ENCODE measurements at places on chromosomes 11 and 22. TPM values are rescaled to one million over a fixed set of nuclear protein-coding genes. Genes with fewer than 3 reads are reported as not detected.

Gene RASD2
- polyA plus RNA-seq, result 1.4 TPM

Gene GLB1L3
- polyA plus RNA-seq, result not detected

Gene PPP6R3
- polyA plus RNA-seq, result 69.7 TPM

Gene ARFGAP2
- 38.0 TPM for polyA plus RNA-seq

Gene OR2D2
- polyA plus RNA-seq, result not detected

Gene PTPRCAP
- 0.25 TPM for polyA plus RNA-seq

Gene SYNGR1
- 14.5 TPM for polyA plus RNA-seq

Gene CXCR5
- 0.04 TPM for polyA plus RNA-seq

Gene BAIAP2L2
- polyA plus RNA-seq, result 4.3 TPM

Gene CHST1
- 0.41 TPM for polyA plus RNA-seq

Gene NPAS4
- not detected for polyA plus RNA-seq

Gene SYT12
- polyA plus RNA-seq, result 6.6 TPM

Gene OVOL1
- polyA plus RNA-seq, result not detected

Gene TMEM184B
- polyA plus RNA-seq, result 36.6 TPM

Gene P2RX3
- polyA plus RNA-seq, result not detected

Gene STX3
- polyA plus RNA-seq, result 15.2 TPM

Gene CCDC73
- 0.03 TPM for polyA plus RNA-seq

Gene UBTFL1
- polyA plus RNA-seq, result not detected

Gene PRR33
- not detected for polyA plus RNA-seq

Gene RIN1
- polyA plus RNA-seq, result 9.7 TPM

Gene RCOR2
- polyA plus RNA-seq, result 0.58 TPM

Gene LARGE2
- polyA plus RNA-seq, result 2.1 TPM

Gene GPR83
- 0.06 TPM for polyA plus RNA-seq

Gene NRIP3
- polyA plus RNA-seq, result 0.57 TPM

Gene SCARF2
- polyA plus RNA-seq, result 0.47 TPM

Gene UPK2
- polyA plus RNA-seq, result 0.92 TPM

Gene ADAMTS15
- 3.4 TPM for polyA plus RNA-seq

Gene YPEL4
- 0.04 TPM for polyA plus RNA-seq

Gene MRGPRF
- polyA plus RNA-seq, result not detected

All from A549 (cell line).